ENCODE measurements at places on chromosomes 2 and 18.

DNA sequence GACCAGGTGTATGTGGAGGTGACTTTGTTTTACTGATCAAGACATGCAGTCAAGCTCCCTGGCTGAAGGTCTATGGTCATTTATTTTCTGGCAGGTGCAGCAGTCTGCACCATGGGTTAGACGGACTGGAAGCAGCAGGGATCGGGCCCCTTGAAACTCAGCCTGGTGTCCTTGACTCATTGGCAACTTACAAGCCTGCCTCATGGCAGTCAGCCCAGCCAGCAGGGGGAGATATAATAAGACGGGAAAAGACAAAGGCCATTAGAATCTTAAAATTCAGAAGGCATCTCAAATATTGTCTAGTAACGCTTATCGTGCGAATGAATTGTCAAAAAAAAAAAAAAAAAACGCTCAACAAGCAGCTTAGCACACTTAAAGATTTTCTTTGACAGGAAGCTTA lies 308.2 kb downstream of the EN1 start:
- DNase-seq: no peak

GRCh38 chr2:10286216-10287037 lies 16.3 kb upstream of the HPCAL1 start:
- no peak for DNase-seq

GRCh38 chr2:60989259-60989658 lies 28.3 kb upstream of the PEX13 start:
- DNase-seq: no peak

DNA sequence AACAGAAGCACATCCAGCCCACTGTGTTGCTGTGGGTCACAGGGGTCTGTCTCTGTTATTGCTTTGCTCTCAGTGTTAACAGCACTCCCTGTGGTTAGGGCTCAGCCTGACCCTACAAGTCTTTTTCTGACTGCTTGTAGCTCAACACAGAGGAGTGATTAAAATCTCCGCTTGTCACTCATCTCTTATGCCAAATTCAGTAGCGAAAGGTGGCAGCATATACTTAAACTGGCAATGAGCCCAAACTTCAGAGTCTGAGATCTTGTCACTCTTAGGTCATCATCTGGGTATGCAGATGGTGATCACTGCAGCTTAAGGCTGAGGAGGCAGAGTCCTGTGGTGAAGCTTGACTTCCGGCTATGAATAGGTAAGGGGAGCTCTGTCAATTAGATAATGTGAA lies 63.3 kb upstream of the CSRNP3 start:
- no peak for DNase-seq

GRCh38 chr2:162090109-162090508 lies 16.1 kb upstream of the DPP4 start:
- DNase-seq: no peak

Data from AG04449 (cell line).